ENCODE measurements at places on chromosomes 1 and 21.

GRCh38 chr1:237851210-237851845 is 39.4 kb downstream of the ZP4 start:
- H3K27me3 ChIP-seq: no peaks in the 10 kb centered on the region
- peak; percentile 16 for DNase-seq
- H3K36me3 ChIP-seq: no peaks in the 10 kb centered on the region
- H3K27ac ChIP-seq: no peak overlapping the region

- H3K4me3 ChIP-seq: no peak overlapping the region
- DNase-seq: no peak
- H3K27ac ChIP-seq: no peak overlapping the region
- peaks cover 5% of the 10 kb centered on the region for H3K4me1 ChIP-seq
Observed at GRCh38 chr1:233448109-233448689, 120.7 kb downstream of the MAP3K21 start.

DNA sequence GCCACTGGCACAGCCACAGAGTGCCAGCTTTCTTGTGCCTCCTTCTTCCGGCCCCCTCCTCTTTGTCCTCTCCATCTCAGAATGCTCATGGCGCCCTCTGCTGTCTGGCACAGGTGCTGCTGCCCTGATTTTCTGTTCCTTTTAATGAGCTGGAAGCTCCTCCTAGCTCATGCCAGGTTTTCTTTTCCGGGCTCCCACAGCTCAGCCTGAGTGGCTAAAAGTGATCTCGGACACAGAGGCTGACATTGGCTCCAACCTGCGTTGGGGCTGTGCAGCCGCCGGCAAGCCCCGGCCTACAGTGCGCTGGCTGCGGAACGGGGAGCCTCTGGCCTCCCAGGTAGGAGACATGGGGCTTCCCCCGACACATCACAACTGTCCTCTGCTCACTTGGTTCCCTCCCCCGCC is 18.7 kb downstream of the CNTN2 start:
- H3K36me3 ChIP-seq: no peaks in the 10 kb centered on the region
- H3K27ac ChIP-seq: no peak overlapping the region
- H3K4me3 ChIP-seq: no peak overlapping the region
- H3K27me3 ChIP-seq: peaks cover 2% of the 10 kb centered on the region

DNA sequence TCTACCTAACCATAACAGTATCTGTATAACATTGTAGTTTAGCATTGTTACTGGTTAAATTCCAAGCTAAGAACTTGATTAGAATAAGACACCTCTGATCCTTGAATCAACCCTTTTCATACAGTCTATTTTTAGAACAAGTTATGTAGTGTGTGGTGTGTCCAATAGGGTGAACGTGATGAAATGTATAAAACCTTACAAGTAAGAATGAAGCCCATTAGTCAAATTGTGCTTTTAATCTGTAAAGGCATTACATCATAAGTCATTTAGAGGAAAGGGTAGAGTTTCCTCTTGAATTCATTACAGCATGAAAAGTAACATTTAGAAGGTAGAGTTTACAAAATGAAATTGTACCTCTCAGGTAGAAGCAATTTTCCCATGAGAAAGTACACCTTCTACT is 479.2 kb downstream of the LTN1 start:
- no peak for DNase-seq
- H3K4me1 ChIP-seq: peaks cover 6% of the 10 kb centered on the region
- no peak overlapping the region for H3K27ac ChIP-seq
- no peak overlapping the region for H3K4me3 ChIP-seq
- no peaks in the 10 kb centered on the region for H3K36me3 ChIP-seq

- no peaks in the 10 kb centered on the region for H3K27me3 ChIP-seq
- H3K36me3 ChIP-seq: peaks cover 16% of the 10 kb centered on the region
- H3K4me3 ChIP-seq: no peak overlapping the region
- no peaks in the 10 kb centered on the region for H3K4me1 ChIP-seq
- no peak for DNase-seq
- H3K27ac ChIP-seq: no peak overlapping the region
Observed at GRCh38 chr1:10617931-10618885, 143.5 kb downstream of the PEX14 start.

GRCh38 chr1:212141404-212141803 is 105.9 kb downstream of the DTL start:
- DNase-seq: no peak
- no peak overlapping the region for H3K27ac ChIP-seq
- no peak overlapping the region for H3K4me3 ChIP-seq
- H3K4me1 ChIP-seq: peaks cover 2% of the 10 kb centered on the region

GRCh38 chr1:112985123-112985522 is 29.1 kb upstream of the SLC16A1 start:
- DNase-seq: no peak
- no peak overlapping the region for H3K4me3 ChIP-seq
- H3K4me1 ChIP-seq: peaks cover 5% of the 10 kb centered on the region
- H3K36me3 ChIP-seq: no peaks in the 10 kb centered on the region
- no peak overlapping the region for H3K27ac ChIP-seq
